Stimulated activated CD4-positive, alpha-beta T cell treated with anti-CD3 and anti-CD28 coated beads, Interleukin-1b, Interleukin-23, amount 100 ng/mL, for 48 hours (primary cell): ENCODE measurements at places on chromosomes 3 and 15.

GRCh38 chr15:25783607-25784540, 79.3 kb downstream of the ATP10A start:
- peak; percentile 33 for DNase-seq

DNA sequence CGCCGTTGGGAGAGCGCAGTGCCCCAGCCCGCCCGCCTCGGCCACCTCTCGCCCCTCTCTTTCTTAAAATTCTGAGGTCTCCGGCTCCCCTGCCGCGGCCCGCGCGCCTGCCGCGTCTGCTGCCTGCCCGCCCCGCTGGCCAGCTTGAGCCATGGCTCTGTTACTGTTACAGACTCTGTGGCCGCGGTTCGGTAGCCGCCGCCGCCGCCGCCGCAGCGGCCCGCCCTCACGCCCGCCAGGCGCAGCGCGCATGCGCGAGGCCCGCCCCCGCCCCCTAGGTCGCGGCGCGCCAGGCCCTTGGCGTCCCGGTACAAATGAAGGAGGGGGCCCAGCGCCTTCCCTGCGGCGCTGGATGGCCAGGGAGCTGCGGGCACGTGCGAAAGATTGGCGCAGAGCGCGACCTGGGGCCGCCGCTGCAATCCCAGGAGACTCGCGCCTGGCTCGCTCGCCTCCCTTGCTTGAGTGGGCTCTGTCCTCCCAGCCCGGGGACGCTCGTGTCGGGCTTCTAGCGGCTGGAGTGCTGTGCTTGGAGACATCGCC, at the start of gene ONECUT1:
Gene ONECUT1 (minus strand): TSS at position 168 of the 540 bp plus-strand sequence. CDS start 452 bp downstream, outside the sequence.
- no peak for DNase-seq

- DNase-seq = no peak
Measured at GRCh38 chr3:26592451-26592850, 30.1 kb upstream of the LRRC3B start.

DNA sequence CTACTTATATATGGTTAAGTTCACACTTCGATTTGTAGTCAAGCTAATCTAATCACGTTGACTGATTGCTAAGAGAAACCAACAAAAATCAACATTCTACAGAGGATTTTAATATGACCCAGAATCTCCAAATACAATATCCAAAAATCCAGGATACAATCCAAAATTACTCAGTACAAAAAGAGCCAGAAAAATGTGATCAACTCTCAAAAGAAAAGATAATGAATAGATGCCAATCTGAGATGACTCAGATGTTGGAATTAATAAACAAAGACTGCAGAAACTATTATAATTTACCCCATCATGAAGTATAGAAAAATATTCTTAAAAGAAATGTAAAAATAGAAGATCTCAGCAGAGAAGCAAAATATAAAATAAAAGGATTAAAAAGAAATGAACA, 22.3 kb downstream of the HACL1 start:
- DNase-seq = no peak

DNA sequence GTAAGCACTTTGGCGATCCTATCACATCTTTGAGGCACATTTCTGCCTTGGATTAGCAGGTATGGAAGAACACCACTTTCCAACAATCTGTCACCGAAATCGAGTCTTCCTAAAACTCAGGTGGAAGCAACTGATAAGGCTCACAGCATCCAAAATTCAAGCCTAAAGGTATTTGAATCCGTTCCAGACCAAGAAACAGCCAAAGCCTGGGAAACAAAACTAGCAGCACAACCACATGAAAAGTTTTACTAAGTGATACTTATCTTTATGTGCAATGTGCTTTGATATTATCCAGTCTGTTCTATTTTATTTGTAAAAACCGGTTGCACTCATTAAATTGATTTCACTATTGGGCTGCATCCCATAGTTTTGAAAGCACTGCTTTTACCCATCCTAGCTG, 40.5 kb upstream of the FAM174B start:
- no peak for DNase-seq

- DNase-seq = no peak
Measured at GRCh38 chr3:24305795-24306467, 188.7 kb downstream of the THRB start.

DNA sequence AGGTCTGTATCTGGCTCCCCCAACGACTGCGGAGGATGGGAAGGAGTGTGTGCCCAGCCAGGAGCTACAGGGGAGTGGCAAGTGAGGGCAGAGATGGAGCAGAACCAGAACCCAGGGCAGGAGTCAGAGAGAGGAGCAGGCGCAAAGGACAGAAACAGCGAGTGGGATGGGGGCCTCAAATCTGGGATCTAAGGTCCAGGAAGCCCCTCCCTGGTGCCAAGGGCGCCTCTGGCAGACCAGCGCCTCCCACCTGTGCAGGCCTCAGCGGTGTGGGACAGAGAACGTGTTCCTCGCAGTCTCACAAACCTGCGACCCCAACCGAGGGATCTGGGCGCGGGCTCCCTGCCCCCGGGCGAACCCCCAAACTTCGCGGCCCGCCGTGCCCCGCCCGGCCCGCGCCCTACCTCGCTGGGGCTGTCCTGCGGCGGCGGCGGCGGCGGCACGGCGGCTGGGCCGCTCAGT, 301 bp downstream of the PCBP4 start:
- no peak for DNase-seq

DNA sequence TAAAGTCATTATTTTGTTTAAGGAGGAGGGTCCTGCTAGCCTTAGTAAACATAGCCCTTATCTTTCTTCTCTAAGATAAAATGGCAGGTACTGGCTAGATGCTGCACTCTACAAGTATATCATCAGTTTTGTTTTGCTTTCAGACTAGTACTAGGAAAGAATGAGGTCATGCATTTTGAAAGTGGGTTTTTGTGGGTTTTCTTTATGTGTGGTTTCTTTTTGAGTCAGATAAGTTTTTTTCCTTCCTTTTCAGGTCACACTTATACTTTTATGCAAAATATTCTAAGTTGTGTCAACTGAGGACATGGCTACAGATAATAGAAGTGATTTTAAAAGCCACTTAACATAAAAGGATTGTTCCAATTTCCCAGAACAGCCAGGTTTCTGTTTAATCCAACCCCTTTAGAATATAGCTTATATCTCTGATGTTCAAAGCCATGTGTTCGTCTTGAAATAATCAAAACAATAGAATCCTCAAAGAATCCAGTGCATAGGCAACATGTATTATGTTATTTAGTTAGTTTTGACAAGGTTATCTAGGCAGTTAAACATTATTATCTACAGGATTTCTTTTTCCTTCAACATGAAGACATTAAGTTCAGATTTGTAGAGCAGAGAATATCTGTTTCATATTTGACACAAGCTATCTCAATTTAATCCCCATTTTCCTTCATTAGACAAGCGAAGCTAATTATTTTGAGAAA, 406.2 kb downstream of the RBMS3 start:
- DNase-seq = no peak

- no peak for DNase-seq
Measured at GRCh38 chr15:101580431-101580830, 71.8 kb downstream of the TM2D3 start.

- DNase-seq = no peak
Measured at GRCh38 chr15:50124631-50125030, 5.6 kb upstream of the ATP8B4 start.

DNA sequence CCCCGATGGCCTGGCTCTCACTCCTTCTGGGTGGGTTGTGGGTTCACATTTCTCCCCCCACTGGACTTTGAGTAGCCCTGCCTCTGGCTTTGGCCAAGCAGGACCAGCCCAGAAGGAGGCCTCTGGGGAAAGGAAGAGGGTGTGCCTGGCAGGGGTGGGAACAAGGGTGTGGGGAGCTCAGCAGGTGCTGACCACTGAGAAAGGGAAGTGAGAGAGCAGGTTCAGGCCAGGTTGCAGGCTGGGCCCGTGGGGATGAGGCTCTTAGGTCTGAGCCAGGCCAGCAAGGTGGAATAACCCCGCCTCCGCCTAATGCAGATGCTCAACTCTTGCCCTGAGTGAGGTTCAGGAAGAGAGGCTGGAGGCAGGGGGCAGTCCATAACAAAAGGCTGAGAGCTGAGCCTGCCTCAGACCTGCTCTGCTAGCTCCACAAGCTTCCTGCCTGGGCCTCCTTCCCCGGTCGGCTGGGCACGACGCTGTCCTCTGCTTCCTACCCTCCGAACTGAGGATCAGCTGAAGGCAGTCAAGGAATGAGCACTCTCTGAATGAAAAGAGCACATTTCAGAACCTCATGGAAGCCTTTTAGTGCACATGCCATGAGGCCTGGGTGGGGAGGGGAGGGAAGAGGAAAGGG, 82.7 kb downstream of the TLE3 start:
- no peak for DNase-seq

DNA sequence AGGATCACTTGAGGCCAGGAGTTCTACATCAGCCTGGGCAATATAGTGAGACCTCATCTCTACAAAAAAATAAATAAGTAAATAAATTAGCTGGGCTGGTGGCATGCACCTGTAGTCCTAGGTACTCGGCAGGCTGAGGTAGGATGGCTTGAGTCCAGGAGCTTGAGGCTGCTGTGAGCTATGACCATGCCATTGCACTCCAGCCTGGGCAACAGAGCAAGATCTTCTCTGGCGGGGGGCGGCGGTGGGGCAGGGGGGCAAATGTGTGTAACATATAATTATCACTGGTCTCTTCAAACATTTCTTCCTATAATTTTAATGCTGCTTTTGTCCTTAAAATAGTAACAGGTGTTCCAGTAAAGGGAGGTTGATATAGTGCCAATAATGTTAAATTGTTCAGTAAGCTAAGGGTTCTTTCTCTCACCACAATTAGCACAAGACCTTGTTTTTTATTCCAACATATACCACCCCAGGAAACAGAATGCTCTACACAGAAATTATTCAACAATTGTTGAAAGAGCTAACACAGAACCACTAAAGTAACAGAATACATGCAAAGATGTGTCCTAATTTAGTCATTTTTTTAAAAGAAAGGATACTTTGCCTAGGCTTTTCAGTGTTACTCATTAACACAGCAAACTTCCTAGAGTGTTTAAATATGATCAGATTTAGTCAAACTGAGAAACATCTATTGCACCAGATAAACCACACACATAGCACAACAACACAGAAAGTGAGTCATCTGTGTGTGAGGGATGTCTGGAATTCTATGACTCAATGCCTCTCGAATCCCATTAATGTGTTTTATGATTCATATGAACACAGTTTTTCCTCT, 29.1 kb downstream of the ANKRD28 start:
- DNase-seq = no peak

DNA sequence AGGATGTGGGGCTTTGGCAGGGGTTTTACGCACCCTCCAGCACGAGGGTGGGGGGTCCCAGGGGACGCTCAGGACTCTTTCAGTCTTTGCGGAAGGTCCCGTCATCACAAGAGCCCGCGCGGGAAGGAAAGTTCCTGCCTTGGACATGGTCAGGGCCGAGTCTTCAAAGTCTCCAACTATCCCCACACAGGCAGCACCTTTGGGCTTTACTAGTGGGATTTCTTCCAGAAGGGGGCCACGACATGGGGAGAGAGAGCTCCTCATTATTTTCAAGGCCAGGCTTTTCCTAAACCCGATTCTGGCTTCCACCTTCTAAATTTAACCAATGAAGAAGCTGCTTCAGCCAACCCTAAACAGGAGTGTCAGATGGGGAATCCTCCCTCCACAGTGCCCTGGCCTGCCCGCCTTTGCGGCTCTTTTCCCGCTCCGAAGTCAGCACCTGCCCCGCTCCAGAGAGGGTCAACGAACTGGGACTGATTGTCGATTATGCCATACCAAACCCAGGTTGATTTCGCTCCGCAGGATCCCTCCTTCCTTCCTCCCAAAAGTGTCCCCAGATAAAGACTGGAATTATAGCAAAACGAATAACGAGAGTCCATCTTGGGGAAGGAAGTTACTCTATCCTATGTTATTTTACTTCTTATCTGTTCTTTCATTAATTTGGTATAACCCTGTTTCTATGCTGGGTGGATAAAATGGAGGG, 11.0 kb downstream of the SHOX2 start:
- no peak for DNase-seq

- DNase-seq = no peak
Measured at GRCh38 chr3:149077628-149078027, 8.7 kb downstream of the HLTF start.

DNA sequence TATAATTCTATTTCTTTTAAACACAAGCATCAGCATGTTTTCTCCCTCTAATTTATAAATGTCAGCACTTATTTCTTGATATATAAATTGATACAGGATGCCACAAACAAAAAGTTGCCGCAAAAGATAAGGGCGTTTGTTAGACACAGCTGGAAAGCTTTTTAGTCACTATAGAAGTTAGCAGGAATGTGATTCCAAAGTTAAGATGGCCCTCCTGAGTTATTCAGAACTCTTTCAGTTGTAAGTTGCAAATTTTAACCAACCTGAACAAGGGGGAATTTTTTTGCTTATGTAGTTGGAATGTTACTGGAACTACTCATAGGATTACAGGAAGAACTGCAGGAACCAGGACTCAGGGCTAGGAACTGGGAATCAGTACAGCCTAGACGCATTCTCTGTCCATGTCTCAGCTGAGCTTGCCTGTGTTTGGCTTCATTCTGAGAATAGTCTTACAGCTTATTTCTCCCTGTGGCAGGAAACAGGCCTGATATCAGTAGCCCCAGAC, 166.3 kb downstream of the VGLL4 start:
- no peak for DNase-seq

- DNase-seq = no peak
Measured at GRCh38 chr3:134743006-134743405, 52.1 kb upstream of the EPHB1 start.

DNA sequence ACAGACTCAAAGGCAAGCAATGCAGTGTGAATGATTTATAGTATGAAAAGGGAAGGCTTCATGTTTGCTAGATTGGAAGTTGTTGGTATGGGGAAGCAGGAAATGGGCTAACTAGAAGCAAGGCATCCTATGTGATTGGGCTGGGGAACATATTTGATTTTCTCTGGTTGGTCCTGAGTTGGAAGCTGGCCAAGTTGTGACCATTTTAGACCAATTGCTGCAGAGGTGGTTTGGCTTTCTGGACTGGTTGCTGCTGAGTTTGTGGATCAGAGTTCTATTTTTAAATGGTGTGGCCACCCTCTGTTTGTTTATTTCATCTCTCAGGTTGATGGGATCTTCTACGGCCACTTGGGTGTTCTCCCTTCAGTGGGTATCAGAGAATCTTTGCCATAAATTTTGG, 39.7 kb downstream of the NUDT16 start:
- no peak for DNase-seq
